ENCODE measurements at places on chromosomes 7 and 10.

GRCh38 chr10:44014644-44015250 is 366.1 kb upstream of the ZNF32 start:
- no peak for DNase-seq

- DNase-seq = no peak
These were observed 446.5 kb upstream of the FOXK1 start for GRCh38 chr7:4235596-4235995.

- DNase-seq = no peak
These were observed 30.6 kb downstream of the TSPAN14 start for GRCh38 chr10:80484676-80485075.

- no peak for DNase-seq
These were observed 42.7 kb downstream of the PAXIP1 start for GRCh38 chr7:154960063-154960790.

- no peak for DNase-seq
These were observed 44.1 kb upstream of the NRF1 start for GRCh38 chr7:129567377-129567776.
